ENCODE measurements at places on chromosomes 4 and X.

- no peak for DNase-seq
These were observed 116.4 kb upstream of the LSM6 start for GRCh38 chr4:146059151-146059550.

GRCh38 chr4:61648264-61648663, 448.1 kb downstream of the ADGRL3 start:
- no peak for DNase-seq

DNA sequence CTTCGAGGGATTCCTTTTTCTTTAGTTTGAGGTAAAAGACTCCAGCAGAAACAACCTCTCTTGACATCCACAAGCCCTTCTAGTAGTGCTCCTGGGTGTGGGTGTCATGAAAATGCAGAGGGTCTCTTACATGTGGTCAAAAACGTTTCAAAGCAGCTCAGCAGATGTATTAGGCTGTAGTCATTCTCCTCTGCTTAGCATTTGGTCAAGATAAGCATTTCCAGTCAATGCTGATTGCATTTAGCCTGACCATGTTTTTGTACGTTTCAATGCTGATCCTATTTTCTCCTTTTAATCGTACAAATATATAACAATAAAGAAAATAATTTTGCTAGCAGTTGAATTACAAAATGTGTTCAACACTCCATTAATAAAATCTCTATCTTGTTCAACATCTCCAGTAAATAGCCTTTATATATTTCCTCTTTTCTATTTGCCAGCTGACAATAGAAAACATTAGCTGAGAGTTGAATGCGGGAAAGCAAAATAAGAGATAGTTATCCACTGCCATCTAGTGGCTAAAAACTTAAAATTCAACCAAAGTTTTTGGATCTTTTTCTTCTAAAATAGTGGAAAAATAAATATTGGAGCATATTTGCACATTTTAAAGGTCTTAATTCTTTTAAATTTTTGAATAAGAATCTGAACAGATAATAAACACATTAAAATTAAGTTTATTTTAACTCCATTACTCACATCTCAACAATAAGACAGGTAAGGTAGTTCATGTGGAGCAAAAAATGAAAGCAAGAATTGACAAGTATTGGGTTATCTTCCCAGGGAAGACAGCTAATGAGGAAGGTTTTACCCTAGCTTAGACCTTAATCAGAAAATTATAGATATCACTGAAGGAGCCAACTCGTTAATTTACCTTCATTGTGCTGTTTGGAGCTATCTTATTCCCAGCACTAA, 15.2 kb upstream of the PACRGL start:
- no peak for DNase-seq

- no peak for DNase-seq
These were observed 699.1 kb upstream of the AMOT start for GRCh38 chrX:113539599-113540356.

GRCh38 chrX:140132937-140133336, 167.6 kb upstream of the CXorf66 start:
- no peak for DNase-seq

DNA sequence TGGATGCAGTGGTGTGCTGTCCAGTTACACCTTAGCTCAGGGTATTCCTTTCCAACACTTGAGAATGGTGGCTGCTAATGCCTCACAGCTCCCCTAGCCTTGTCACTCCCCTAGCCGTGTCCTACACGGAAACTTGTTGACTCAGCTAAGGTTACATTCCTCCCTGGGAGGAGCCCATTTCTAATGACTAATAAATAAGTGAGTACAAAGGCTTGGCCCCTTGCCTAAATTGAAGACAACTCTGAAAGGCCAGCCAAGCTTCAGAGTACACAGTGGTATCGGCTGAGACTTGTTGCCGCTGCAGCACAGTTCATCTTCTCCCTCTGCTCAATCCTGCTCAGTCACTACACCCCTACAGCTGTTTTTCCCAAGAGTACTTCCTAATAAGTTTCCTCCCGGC, 21.2 kb upstream of the SLC25A31 start:
- no peak for DNase-seq

- DNase-seq, result no peak
These were observed 6.9 kb upstream of the AFF1 start for GRCh38 chr4:86927843-86928395.

DNA sequence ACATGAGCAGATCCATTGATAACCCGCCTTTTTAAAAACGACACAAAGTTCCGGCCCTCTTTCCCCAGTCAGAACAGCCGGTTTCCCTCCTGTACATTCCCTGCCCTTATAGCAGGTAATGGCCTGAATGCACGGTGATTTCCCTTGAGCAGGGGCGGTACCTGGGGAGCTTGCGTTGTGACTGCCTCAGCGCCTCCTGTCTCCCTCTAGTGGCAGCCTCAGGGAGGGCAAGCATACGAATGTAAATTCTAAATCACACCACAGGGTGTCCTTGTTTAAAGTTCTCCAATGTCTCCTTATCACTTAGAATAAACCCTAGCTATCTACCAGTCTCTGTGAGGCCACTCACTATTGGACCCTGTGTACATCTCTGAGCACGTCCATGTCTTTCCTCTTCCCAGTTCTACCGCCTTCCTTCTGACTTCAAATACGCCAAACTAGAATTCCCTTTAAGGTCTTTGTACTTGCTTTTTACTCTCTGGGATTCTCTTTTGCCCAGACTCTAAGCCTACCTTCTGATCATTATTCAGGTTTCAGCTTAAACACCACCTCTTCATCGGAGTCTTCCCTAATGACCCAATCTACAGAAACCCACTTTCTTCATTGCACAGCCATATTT, 18.4 kb upstream of the LDB2 start:
- DNase-seq, result no peak

- DNase-seq, result no peak
These were observed 39.4 kb upstream of the NDP start for GRCh38 chrX:44012484-44013096.

- DNase-seq, result no peak
These were observed 194.0 kb upstream of the TTC29 start for GRCh38 chr4:147139455-147140198.

DNA sequence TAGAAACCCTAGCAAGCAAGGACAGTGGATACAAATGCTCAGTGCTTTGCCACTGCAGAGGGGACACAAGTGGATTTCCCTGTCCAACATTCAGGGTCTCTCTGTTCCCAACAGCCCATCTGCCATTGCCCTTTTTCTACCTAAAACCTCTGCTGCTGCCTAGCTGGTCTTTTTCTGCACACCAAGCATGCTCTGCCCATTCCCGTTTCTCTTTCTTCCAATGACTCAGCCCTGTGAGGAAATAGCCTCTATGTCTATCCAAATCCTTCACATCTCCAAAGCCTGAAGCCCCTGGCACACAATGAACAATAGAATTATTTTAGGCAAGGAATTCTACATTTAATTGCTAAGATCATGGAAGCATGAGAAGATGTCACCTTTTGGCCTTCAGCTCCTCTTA, 5.7 kb upstream of the AMELX start:
- DNase-seq, result no peak

- no peak for DNase-seq
These were observed 2.9 kb downstream of the GAK start for GRCh38 chr4:929096-929765.

Measured in left forelimb (tissue), 1 donor.